ENCODE measurements at places on chromosomes 11 and 22.

GRCh38 chr11:64723117-64723906, at the start of gene NRXN2:
Gene NRXN2 (minus strand): TSS chr11:64723197. CDS start chr11:64713699, 9,498 bp downstream.
- no peak for DNase-seq

DNA sequence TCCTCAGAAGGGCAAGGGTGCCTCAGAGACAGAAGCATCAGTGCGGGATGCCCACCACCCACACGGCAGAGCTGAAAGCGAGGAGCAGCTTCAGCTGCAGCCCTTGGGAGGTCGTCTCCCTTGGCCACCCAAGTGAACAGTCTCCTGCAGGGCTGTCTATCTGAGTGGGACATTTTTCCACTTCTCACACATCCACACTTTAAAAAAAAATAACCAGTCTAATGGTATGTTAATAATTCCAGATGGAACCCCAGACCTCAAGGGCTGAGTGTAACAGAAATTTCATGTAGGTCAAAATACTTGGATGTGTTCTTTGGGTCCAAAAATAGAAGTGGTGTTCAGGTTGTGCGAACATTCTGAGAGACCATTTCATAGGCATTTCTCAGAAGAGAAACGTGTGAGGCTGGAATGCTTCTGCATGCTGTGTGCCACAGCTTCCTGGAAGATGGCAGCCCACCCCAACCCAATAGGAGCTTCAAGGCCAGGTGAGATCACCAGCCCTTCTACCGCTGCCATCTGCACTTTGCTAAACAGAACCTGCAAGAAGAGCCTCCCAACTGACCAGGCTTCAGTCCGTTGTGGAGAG, 623.2 kb downstream of the OPCML start:
- no peak for DNase-seq

DNA sequence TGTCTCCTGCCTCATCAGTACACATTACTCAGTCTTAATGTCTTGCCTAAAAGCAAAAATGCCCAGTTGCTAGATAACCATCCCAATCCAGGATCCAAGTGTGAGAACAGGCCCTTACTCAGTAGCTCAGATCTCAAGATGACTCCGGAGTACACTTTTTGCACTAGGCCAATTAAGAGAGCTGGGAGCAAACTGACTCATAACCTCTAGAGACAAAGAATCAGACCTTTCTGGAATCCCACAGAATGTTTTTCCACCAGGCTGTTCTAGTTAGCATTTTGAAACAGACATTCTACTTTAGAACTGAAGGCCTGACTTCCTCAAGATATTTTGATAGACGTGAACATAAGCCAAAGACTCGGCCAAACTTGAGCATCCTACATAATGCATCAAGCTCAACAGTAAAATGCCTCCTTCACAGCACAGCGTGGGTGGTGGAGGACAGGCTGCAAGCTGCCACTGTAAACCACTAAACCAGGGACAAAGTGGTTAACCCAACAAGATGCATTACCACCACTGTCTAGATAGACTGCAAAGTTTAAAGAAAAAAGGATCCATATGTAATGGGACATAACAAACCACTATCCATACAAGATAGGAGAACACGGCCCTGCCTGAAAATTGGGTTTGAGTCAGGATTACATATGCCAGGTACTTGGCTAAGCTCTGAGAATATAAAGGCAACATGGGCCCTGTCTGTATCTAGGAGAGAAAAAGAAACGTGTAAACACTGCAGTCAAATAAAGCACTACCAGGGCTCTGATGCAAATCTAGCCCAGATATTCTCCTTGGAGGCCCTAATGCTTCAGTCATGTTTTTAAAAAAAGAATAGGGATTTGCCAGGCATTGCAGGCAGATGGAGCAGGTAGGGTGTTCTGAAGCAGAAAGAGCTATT, 48.3 kb downstream of the MYH9 start:
- DNase-seq = no peak

- DNase-seq = no peak
Measured at GRCh38 chr22:34299496-34299895, 379.2 kb upstream of the LARGE1 start.

DNA sequence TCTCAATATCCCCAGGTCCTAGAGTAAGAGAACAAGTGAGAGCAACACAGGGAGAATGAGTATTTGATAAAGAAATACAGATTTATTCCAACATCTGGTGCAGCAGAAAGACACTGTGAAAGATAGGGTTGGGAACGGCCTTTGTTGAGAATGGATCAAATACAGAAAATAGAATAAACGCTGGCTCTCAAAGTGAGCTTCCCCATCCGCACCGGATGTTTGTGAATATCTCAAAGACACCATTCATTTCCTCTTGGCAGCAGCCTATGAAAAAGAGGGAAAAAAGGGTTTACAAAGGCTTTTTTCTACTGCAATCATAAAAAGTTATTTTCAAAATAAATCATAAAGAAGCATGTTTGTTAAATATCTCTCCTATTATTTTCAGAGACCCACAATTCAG, 279.3 kb downstream of the CASP12 start:
- no peak for DNase-seq

GRCh38 chr22:50703726-50704509, 31.3 kb downstream of the SHANK3 start:
- no peak for DNase-seq
